ENCODE measurements at places on chromosomes 16 and 17.
A peak's percentile ranks its signal among the peaks of the same experiment; 100 is the strongest.

- no peak for DNase-seq
Measured at GRCh38 chr16:78490431-78490830, 391.0 kb downstream of the WWOX start.

- no peak for DNase-seq
Measured at GRCh38 chr17:59427425-59427921, 96.0 kb downstream of the YPEL2 start.

DNA sequence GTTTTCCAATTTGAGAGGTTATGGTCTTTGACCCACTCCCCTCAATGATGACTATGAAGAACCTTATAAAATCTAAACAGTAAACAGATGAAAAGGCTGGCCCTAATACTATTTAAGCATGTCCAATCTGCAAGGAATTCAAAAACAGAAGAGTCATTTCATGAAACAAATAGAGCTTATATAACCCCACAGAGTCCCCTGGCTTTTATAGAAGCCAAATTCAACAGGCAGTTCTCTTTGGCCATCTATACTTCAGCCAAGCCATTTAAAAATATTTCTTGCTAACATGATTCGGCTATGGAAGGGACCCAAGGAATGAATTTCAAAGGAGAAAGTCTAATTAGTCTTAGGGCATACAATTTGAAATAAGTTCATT, 43.4 kb downstream of the SPOP start:
- no peak for DNase-seq

- DNase-seq, result no peak
Measured at GRCh38 chr17:41383690-41384089, 1.6 kb upstream of the KRT34 start.

DNA sequence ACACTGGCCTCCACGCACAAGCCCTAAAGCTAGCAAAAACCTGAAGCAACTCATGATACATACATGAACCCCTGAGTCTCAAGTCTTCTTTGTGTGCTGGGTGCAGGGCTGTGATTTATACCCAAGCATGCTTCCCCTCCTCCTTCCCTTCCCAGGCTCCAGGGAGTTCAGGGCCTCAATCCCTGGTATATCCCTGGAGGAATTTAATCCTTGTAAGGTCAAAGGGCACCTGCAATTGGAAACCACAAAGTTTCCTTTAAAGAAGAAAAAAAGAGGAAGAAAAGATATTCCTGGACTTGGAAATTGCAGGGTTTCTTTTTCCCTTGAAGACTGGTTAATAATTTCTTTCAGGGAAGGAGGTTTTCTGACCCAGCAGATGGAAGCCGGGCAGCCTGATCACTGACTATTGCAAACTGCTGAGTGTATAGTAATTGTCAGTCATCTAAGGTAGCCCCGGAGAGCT, 182.3 kb downstream of the AATF start:
- DNase-seq, result no peak

DNA sequence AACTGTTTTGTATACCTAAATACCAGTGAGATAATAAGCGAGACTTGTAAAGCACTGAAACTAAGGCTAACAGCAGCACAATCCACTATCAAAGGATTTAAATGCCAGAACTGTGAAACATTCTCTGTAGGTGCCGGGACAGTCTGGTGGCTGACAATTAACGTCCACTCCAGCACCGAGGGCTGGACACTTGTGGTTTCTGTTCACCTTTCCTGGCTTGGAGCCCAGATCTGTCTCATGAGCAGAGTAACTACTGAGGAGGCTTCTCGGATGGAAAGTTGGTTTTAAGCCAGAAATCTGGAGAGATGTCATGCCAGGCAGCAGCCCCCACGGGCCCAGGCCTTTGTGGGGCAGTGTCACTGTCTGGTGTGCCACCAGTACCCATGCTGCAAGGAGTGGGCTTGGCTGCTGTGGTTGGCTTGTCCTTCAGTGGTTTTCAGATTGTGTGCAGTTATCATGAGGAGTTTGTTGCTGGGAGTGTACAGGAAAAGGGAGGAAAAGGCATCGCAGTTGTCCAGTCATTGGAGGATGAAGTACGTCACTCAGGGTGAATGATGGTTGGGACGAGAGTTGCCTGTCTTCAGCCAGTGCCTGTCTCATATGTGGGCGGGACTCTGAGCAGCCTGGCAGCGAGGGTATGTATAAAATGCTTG, 35.5 kb downstream of the UBN1 start:
- DNase-seq, result no peak

DNA sequence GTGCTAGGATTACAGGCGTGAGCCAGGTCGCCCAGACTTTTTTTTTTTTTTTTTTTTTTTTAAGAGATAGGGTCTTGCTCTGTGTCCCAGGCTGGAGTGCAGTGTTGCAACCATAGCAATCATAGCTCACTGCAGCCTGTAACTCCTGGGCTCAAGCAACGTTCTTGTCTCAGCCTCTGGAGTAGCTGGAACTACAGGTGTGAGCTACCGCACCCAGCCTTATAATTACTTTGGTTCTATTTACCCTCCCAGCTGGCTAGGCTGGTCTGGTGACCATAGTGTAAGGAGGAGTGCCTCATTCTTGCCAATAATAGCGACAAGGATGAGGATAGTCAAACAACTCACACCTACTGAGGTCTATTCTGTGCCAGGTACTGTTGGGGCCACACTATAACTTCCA, 39.6 kb upstream of the USP7 start:
- peak; percentile 10 for DNase-seq

DNA sequence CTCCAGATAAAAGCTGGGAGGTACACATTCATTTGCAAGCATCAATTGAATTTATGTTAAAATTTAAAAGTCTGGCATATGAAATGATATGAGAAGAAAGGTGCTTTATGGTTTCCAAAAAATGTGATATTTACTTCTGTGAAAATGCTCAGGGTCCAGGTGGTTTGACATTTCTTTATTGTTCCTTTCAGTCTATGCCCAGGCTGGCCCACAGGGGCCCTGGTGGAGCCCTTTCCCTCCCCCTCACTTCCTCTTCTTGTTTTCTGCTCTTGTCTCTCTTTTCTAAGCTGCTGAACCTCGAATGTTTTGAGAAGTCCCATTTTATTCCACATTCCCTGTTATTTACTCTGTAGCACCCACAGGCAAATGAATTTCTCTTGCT, 127.8 kb downstream of the HS3ST3B1 start:
- no peak for DNase-seq

DNA sequence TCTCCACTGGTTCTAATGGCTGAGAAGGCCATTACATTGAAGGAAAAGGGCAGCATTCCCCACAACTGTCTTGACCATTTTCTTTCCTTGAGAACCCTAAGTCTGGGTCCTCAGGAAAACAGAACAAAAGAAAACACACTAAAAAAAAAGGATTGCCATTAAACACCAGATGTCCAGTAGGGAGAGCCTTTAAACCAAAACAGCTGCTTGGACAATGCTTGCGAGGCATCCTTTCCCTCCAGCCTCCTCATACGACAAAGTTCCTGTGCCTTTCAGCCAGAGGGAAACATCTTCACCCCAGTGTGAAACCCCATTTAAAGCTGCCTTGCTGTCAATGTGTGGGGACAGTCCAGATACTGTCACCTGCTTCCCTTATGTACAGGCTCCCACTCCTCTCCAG, 74.3 kb downstream of the MMD start:
- no peak for DNase-seq

- no peak for DNase-seq
Measured at GRCh38 chr16:55255733-55256282, 68.2 kb upstream of the IRX6 start.

DNA sequence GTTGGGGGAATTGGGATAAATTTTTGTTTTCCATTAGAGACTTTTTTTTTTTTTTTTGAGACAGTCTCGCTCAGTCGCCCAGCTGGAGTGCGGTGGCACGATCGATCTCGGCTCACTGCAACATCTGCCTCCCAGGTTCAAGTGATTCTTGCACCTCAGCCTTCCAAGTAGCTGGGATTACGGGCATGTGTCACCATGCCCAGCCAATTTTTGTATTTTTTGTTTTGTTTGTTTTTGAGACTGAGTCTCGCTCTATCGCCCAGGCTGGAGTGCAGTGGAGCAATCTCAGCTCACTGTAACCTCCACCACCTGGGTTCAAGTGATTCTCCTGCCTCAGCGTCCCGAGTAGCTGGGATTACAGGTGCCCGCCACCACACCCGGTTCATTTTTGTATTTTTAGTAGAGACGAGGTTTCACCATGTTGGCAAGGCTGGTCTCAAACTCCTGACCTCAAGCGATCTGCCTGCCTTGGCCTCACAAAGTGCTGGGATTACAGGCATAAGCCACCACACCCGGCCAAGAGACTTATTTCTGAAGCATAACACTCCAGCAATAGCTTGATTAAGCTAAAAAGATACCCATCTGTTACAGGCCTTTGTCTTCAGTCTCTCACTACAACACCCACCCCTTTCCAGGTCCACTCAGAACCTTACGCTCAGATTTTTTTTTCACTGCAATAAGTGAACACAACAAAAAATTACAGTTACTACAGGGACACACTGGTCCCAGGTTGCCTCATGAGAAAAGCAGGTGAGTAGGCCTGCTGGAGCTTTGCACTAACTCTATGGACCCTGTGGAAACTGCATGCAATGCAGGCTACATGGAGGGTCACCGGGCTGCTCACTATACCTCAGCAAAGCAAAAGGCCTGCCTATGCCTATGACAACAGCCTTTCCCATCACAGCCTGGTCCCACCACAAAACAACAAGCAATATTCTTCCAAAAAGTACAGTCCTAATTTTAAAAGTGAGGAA, 34.6 kb downstream of the KANSL1 start:
- DNase-seq, result no peak

- DNase-seq, result no peak
Measured at GRCh38 chr17:4759776-4760236, 11.9 kb upstream of the TM4SF5 start.

DNA sequence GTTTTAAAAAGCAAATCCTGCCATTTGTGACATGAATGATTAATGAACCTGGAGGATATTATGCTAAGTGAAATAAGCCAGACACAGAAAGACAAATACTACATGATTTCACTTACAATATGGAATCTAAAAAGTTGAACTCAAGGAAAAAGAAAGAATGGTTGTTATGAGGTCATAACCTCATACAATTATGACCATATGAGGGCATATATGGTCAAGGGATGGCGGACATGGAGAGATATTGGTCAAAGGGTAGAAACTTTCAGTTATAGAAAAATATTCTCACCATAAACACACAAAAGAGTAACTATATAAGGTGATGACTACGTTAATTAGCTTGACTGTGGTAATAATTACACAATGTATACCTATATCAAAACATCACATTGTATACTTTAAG, 56.5 kb downstream of the MYO1D start:
- no peak for DNase-seq

GRCh38 chr17:45137561-45138305, 2.2 kb downstream of the ACBD4 start:
- DNase-seq, result no peak

DNA sequence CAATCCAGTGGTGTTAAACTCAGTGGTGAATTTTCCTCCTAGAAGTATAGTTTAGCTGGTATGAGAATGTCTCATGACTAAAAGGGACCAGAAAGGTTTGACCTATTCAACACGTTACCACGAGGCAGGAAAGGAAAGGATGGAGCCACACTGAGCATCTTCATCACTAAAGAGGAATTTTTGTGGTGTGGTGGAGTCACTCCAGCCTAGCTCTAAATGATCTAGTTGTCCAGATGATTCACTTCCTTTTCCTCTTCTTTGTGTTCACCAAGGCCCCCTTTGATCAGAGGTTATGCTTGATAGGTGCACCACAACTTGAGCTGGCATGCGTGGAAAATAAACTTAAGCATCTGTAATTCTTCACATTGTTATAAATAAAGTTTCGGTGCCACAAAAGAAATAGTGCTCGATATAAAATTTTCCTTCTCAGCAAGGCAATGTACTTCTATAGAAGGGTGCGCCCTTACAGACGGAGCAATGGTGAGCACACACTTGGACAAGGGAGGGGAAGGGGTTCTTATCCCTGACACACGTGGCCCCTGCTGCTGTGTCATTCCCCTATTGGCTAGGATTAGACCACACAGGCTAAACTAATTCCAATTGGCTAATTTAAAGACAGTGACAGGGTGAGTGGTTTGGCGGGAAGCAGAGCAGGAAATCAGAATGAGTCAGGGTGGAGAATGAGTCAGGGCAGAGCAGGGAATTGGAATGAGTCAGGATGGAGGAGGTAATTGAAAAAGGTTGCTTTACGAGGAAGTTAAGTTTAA, 254.6 kb downstream of the HS3ST3A1 start:
- DNase-seq, result no peak

GRCh38 chr17:50871364-50871763, 5.2 kb upstream of the TOB1 start:
- no peak for DNase-seq

DNA sequence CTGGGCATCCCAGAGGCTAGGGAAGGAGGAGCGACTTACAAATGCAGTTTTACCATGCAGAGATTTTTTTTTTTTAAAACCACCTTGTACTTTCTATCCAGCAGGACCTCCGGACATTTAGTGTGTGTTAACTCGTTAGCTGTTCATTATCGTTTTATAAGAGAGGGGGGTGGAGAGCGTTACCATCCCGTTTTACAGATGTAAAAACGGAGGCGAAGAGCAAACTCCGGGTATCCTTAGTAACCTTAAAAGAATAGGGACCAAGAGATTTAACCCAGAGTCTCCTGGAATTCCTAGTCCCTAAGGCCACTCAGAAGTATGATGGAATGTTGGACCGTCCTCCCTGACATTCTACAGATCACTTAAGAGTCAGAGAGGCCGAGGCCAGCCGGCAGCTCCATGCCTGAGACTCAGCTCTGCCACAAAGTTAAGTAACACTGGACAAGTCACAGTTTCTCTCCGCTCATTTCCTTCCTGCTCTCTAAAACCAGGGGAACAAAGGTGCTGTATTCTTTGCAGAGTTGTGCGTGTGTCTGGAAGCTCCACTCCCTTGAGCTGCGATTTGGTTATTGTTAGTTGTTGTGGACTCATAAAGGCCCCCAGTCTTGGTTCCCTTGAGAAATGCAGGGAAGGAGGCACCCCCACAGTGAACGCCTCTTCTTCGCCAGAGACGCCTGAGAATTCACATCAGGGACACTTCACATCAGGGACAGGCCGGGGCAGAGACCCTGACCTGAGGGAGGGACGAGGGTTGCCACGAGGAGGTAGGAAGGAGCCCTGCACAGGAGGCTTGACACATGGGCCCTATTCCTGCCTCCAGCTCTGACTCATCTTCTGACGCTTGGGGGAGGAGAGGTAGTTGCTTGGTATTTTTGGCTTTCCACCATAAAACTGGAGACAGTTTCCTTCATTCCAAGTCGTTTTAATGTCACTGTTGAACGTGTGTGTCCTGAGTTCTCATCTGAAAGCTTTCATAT, 1.2 kb downstream of the DUSP14 start:
- peak; percentile 21 for DNase-seq

Data from NCI-H526 treated with DMSO at 0.1 percent for 48 hours (cell line).